Neural progenitor cell (in vitro differentiated cells): ENCODE measurements at places on chromosomes 2 and 18. TPM values are rescaled to one million over a fixed set of nuclear protein-coding genes. Genes with fewer than 3 reads are reported as not detected.

DNA sequence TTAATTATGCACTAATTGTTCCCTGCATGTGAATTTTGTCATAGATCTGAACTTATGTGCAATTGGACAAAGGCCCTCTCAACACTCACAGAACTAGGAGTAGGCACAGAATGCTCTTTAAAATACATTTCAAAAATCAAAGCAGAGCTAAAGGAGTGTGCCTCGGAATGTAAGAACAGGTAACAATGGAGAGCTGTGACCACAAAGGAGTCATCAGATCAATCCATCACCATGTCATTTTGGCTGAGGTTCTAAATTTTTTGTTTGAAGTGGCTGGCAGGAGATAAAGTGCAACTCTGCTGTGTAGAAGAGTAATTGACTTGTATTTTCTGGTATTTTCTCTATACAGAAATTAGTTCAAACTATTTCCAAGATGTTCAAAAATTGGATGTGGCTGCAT, 155.4 kb downstream of the NRP2 start:
- DNase-seq: no peak

DNA sequence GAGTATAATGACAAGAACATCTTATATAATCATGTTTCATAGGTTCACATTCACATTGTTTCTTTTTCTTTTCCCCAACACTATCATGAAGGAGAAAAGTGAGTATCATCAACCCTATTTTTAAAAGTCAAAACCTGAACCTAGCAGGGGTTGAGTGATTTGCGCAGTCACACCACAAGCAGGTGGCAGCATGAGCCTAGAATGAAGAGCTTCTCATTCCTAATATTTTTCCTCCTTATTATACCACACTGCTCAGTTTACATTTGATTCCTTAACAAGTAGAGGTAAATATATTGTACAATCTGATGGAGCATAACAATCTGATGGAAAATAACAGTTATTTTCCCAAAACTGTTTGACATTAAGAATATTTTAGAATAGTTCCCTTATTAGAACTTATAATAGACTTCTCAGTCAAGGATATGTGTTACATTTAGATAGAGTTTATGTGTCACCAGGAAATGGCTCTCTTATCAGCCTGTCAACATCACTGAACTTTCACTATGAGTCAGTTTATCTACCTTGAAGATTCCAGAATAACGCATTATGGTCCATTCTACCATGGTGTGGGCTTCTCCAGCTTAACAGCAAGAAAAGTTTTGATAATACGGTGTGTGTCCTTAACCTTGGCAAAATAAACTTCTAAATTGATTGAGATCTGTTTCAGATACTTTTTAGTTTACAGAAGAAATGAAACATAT, 119.5 kb downstream of the NEB start:
- no peak for DNase-seq

GRCh38 chr18:3716116-3716660, 266.2 kb downstream of the TGIF1 start:
- DNase-seq: no peak

- DNase-seq: no peak
These were observed 11.5 kb upstream of the TRIB2 start for GRCh38 chr2:12705230-12705629.

GRCh38 chr2:207223051-207223450, 57.3 kb upstream of the KLF7 start:
- no peak for DNase-seq

GRCh38 chr2:235080101-235080500, 128.3 kb downstream of the SH3BP4 start:
- no peak for DNase-seq

GRCh38 chr18:50424877-50425690, 50.2 kb downstream of the SKA1 start:
- DNase-seq: no peak

DNA sequence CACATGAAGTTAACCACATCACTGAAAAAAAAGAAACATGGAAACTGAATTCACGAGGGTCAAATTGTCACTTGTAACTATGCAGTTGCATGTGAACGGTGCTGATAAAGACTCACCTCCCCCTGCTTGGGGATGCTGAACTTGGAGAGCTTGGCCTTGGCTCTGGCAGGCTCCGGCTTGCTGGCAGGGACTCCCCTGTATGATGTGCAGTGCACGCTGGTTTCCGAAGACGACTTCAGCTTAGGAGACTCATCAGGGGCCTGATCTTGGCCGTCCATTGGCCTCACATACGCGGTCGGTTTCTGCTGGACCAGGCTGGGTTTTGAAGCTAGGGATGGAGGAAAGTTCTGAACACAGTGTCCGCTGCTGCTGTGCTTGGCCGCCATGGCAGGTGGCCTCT, 135.9 kb downstream of the AFF3 start:
- no peak for DNase-seq

DNA sequence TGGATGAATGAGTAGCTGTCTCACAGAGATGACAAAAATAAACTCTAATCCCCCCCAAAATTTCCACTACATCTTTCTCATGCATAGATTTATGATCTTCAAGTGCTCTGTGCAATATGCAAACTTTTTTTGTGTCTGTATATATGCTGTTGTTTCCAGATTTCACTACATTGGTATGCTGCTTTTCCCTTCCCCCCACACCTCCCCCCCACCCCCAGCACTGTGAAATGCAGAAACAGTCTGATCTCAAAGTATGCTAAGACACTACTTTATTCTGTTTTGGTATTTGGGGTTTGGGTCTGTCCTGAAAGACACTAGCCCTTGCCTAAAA, 524 bp upstream of the KLHL14 start:
- no peak for DNase-seq

- no peak for DNase-seq
These were observed 3.1 kb downstream of the RMC1 start for GRCh38 chr18:23506393-23506792.

GRCh38 chr2:151906633-151906998, 78.4 kb upstream of the ARL5A start:
- DNase-seq: no peak

GRCh38 chr2:19653509-19653908, 248.3 kb downstream of the TTC32 start:
- no peak for DNase-seq

DNA sequence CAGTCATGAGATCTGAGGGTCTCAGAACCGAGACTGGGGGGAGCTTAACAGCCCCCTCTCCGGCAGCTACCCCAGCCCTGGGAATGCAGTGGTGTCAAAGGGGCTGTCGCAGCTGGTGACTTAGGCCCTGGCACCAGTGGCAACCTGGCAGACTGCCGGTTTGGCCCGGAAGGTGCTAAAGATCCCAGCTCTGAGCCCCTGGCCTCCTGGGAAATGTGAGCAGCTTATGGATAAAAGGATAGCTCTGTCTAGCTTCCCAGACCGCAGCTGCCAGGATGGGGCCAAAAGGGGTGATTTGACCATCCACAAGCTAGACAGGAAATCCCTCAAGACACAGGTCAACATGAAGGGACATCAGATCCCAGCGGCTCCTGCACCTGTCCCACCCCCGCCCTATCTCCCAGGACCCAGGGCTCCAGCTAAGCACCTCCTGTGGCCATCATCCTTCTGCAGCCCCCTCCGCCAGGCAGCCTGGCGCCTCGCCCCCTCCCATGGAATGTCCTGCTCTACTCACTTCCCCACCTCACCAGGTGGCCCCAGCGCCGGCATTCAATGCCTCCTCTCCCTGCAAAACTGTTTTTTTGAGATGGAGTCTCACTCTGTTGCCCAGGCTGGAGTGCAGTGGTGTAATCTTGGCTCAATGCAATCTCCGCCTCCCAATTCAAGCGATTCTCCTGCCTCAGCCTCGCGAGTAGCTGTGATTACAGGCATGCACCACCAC, 33.2 kb upstream of the EFHD1 start:
- DNase-seq: peak; percentile 20

DNA sequence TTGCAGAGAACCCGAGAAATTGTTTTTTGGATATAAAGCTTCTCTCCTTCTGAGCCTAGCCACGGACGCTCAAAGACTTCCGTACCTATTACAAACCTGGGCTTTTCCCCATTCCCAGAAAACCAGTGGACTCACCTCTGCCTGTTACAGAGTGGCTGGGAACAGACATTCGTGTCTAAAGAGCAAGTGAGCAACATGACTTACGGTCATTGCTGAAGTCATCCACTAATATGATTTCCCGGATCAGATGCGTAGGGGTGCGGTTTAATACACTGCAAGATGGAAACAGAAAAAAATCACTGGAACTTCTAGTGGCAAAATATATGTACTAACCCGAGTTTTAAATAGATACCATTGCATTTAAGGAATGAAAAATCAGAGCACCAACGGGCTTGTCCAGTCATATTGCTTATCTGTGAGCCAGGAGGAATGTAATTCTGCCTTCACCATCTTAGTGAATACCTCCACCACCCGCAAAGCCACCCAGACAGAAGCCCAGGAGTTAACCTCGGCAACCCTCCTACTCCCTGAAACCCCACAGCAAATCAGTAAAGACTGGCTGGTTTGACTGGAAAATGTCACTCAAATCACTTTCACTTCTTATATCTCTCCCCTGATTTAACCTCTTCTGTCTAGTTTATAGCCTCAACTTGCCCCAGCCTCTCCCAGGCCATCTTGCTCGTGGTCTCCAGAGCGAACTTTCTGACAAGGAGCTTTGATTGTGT, 151.1 kb upstream of the CAPN13 start:
- no peak for DNase-seq

- DNase-seq: no peak
These were observed 32.0 kb downstream of the ERCC3 start for GRCh38 chr2:127261804-127262406.

DNA sequence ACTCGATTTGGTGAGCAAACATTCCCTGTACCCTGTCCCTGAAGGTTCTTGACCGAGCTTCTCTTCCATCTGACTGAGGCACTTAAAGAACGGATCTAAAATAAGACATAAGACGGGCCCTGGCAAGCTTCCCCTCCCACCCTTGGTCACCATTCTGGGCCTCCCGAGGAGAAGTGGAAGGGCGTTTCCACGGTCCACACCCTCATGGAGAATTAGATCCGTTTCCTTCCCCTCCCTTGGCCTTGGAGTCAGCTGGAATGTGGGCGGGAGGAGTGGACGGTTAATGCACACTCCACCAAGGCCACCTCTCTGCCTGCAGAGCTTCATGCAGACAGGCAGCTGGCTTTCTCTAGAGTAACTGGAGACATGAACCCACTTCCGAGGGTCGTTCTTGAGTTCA, 257.3 kb upstream of the APCDD1 start:
- no peak for DNase-seq

- no peak for DNase-seq
These were observed 35.6 kb upstream of the PNPT1 start for GRCh38 chr2:55729136-55729685.

DNA sequence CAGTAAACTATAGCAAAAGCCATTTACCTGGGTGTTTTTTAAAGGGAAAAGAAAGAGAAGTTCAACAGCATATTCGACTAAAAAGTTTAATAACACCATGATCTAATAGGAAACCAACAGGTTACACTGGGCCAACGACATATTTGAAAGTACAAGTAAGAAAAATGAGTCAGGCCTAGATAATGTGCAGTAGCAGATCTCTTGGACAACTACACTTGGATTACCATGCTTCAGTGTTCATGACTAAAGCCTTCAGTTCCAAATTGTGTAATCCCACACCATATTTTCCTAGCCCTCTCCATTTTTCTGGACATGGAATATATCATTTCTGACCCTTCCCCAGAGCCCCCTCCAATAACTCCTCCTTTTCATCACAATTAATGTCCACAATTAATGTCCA, 39.1 kb upstream of the FIGN start:
- DNase-seq: no peak

- DNase-seq: no peak
These were observed 46.9 kb downstream of the DNMT3A start for GRCh38 chr2:25294573-25295462.

- peak; percentile 42 for DNase-seq
These were observed 51.5 kb downstream of the DNAJC10 start for GRCh38 chr2:182767578-182767977.

DNA sequence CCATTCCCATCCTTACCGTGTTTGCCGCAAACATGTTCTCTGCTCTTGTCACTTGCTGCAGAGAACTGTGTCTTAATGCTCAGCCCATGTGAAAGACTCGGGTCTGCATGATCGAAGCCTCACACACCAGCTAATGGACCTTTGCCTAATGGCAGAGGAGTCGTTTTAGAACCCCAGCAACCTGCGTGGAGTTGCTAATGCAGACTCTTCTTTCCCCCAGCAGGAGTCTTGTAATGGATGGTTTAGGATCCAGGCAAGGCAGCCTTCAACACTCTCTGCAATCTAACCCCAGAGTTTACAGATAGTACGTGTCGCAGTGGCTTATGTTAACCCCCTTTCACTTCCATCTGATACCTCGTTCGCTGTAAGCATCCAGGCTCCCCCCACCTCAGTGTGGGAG, 316.4 kb downstream of the AGAP1 start:
- no peak for DNase-seq

DNA sequence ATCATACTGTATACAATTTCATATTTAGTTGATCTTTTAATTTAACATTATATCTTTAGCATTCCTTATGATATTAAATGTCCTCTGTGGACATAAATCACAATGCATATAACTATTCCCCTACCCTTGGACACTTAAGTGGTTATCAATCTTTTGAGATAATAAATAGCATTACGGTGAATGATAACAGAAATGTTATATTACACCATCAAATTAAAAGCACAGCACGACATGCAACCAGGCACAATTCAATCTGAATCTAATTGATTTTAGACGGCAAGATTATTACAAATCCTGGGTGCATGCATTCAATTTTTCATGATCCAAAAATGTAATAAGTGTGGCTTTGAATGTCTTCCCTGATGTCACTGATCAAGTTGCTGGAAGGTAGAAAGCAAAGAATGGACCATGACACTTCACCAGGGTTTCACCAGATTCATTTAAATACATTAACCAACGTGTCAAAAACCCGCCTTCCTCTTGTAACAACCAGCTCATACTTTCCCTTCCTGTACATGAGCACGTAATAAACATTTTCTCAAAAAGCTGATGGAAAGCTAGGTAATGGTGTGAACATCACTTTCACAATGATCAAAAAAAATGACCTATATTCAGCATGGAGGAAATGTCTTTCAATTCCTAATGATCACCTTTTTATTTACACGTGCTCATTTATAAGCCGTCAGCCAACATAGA, 513.7 kb upstream of the ID2 start:
- no peak for DNase-seq

DNA sequence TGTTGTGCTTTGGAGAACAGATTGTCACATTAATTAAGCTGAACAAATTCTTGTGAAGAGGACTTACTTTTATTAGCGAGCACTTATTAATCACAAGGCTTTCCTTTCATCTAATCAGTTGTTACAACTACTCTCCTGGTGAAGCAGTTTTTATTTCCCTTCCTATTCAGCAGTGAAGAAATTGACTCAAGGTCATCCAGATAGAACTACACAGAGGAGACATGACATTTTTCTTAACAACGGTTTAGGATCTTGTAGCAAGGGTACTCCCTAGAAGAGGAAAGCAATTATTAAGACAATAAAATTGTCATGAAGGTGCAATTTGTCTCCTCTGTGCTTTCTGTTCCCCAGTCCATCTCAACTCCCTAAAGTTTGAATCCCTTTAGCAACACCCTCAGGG, 61.3 kb downstream of the POLE4 start:
- no peak for DNase-seq

- no peak for DNase-seq
These were observed 277.3 kb downstream of the LRATD1 start for GRCh38 chr2:14909795-14910194.

Gene RBM45
- 12.6 and 23.0 TPM in 2 replicates for total RNA-seq

Gene SERPINB12
- not detected in 2 replicates for total RNA-seq

Gene DES
- 0.31 TPM in 1 of 2 replicates, not detected in the other for total RNA-seq

Gene WIPF1
- 14.6 and 17.2 TPM in 2 replicates for total RNA-seq

Gene SERPINB3
- not detected in 2 replicates for total RNA-seq

Gene VWA3B
- total RNA-seq: not detected in 2 replicates

Gene STAM2
- total RNA-seq: 11.4 and 16.8 TPM in 2 replicates

Gene STON1
- 36.7 and 51.7 TPM in 2 replicates for total RNA-seq

Gene DSC3
- total RNA-seq: 1.2 and 1.8 TPM in 2 replicates

Gene MREG
- 11.0 and 19.1 TPM in 2 replicates for total RNA-seq

Gene EGR4
- total RNA-seq: 0.40 TPM in 1 of 2 replicates, not detected in the other

Gene IL18R1
- total RNA-seq: 0.07 TPM in 1 of 2 replicates, not detected in the other
